ENCODE measurements at places on chromosomes 6 and 20.

DNA sequence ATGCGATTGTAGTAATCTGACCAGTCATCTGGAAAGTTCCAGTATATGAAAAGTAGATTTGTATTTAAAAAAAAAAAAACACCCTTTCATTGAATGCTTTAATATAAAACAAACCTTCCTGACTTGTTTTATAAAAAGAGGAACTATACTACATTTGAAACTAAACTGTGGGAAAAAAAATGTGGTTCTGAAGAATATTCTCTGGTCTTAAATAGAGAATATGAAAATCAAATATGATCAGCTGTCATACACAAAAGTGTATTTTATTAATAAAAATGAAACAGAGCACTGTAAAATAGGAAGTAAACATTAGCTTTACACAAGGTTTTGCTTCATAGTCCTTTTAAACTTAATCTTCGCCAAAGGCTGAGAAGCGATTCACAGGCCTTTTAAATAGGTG lies 25.3 kb upstream of the CD83 start:
- no peak for DNase-seq

- no peak for DNase-seq
Measured at GRCh38 chr20:7853493-7853892, 86.8 kb downstream of the HAO1 start.

- no peak for DNase-seq
Measured at GRCh38 chr20:56826705-56827665, 197.9 kb downstream of the TFAP2C start.

GRCh38 chr6:64497634-64498033 lies 862.0 kb downstream of the PHF3 start:
- DNase-seq: no peak

- DNase-seq: no peak
Measured at GRCh38 chr6:31878726-31879125, at the start of gene SLC44A4. TSS of gene SLC44A4 (minus strand) at chr6:31878997. CDS start at chr6:31878980, 17 bp downstream.

DNA sequence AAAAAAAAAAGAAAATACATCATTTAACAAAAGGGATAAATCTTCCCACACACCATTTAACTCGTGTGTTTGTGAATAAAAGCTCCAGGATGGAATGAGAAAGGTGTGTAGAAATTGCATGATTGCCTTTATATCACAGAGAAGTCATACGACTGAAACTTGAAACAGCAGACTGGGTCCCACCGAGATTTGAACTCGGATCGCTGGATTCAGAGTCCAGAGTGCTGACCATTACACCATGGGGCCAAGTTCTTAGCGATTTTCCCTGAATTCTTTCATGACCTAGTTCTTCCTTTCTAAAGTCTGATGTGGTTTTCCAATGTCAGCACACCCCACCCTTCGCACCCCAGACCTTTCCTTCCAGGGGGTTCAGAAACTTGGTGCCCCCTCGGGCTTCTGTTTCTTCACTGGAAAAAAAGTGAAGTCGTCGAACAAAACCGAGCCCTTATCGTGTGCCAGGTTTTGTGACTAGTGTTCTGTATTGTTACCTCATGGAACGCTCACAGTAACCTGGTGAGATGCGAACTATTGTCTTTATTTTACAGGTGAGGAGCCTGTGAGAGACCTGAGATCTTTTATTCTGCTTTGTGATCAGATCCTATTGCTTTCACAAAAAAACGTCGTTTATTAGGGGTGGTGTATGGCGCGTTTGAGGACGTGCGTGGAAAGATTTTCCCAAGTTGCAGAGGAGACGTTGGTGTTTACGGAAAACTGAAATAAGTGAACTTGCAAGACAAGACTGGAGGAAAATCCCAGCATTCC lies 120.8 kb downstream of the OR2B2 start:
- DNase-seq: no peak

DNA sequence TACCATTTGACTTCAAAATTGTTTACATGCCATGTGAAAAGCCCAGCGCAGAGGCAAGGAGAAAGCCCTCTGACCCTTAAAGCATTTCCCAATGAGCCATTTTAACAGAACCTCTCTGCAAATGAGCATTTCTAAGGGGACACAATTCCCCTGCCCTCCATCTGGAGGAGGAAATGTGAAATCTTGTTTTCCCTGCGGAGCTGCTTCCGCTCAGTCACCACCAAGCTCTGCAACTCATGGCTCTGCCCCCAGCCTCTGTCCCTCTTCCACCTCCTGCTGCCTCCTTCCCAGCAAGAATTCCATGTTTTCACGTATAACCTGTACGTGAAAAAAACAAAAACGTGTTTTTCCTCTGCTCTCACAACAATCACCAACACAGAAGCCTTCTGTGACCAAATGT lies 12.3 kb downstream of the RIN2 start:
- DNase-seq: no peak

- no peak for DNase-seq
Measured at GRCh38 chr6:113843500-113844073, 13.6 kb upstream of the MARCKS start.

DNA sequence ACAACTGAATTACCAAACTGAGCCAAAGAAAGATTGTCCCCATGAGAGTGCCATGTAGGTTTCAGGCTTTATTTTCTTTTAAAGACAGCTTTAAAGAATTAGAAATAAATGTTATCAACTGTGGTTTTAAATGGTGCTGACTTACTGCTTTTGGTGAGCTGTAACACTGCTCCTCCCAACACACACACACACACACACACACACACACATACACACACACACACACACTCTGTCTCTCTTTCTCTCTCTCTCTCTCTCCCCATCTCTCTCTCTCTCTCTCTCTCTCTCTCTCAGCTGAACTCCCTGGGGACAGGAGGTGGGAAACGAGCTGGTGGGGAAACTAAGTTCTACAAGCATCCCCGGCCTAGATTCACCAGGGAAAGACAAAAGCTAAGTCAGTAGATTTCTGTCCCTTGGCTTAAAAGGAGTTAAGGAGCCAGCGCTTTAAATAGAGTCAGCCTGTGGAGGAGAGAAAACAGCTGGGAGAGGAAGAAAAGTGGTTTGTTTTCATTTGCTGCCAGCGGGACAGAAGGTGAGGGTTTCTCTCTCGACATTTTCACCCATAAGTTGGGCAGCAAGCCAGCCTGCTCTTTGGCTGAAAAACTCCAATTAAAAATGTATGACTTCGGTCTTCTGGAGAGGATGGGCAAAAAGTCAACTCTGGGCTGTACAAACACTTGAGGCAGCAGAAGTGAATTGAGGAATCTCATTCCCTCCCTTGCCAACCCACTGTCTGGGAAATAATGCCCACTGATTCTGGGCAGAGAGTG lies 27.4 kb downstream of the CBLN4 start:
- DNase-seq: no peak

DNA sequence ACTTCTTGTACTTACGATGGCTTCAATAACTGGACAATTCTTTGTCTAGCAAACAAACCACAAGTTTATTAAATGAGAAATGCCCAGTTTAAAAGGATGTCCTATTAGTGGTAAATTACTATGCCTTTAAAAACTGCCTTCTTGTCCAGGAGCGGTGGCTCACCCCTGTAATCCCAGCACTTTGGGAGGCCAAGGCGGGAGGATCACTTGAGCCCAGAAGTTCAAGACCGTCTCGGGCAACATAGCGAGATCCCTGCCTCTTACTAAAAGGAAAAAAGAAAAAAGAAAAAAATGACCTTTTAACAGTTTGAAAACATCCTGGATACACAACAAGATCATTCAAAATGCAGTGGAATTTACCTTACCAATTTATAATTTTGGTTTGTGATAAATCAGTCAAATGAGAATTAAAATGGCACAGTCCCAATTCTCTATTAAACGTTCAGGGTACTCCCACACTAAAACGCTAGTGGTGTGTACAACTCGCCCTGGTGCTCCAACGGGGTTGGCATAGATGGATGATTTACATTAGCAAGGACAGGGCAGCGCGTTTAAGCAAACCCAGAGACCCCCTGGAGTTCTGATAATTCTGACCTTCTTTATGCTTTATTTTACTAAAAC lies 2.3 kb downstream of the ZBTB2 start:
- DNase-seq: no peak

DNA sequence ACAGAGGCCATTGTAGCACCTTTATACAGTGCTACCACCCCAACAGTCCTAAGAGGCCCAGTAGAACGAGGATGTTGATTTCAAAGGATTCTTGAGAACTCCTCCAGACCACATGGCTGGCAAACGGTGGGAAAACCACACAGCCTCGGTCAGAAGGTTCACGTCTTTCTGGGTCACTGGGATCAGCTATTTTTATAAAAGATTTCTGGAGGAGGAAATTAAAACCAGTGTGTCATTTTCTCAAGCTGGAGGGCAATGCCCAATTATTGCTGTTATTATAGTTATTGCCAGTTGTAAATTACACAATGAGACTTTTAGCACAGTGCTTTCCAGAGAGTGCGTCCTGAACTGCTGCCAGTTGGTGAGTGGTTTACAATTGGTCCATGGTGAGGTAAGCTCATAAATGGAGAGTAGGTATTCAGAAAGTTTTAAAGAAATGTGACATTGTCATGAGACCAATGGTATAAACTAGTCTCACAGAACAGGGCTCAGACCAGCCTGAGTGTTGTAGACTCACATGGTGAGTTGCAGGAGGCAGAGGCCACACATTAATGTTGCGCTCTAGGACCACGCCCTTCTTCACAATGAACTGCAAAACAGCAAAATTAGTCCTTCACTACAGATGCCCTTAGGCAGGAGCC lies 8.4 kb upstream of the PPP1R14C start:
- no peak for DNase-seq

DNA sequence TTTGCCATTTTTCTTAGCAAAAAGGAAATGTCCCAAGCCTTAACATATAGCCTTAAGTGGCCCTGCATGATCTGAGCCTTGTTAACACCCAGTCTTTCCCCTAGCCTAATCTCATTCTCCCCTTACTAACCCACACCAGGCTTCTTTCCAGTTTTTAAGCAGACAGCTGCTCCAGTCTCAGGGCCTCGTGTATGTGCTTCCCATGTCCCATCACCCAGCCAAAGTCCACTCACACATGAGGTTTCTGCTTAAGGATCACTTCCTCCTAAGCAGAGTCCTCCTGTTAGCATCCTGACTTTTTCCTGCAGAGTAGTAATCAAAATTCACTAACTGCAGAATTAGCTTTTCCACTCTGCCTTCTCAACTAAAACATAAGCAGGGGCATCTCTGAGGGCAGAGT lies 96.1 kb downstream of the SMLR1 start:
- no peak for DNase-seq

DNA sequence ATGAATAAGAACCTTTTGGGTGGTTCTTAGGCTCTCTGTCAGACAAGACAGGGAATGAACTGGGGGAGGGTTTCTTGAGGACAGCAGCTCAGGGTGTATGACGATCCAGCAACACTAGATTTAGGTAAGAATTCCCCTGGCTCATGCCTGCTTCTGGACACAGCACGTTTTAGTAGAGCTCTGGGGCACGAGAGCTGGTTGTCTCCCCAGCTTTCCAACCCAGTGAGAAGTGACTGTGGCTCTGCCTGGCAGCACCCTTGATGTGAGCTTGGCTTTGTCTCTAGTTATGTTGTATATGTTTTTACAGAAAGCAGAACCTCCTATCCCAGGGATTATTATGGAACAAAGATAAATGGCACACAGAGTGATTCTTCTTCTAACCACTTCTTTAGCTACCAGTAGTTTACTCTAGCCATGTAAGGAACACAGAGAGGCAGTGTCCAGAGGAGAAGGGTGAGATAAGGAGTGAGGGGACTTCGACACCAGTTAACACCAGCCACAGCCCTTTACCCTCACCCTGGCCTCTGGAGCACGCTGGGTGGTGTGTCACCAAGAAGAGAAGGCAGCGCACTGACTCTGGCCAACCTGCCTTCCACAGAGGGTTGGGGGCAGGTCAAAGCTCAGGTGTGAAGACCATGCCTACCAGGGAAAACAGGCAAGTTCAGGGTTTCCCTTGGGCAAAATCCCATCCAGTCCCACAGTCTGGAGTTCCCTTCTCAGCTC lies 3.9 kb downstream of the APOBEC2 start:
- no peak for DNase-seq

GRCh38 chr20:63529180-63529860 lies 7.9 kb downstream of the PTK6 start:
- DNase-seq: no peak

- DNase-seq: no peak
Measured at GRCh38 chr6:15490242-15491100, 172.4 kb downstream of the DTNBP1 start.

DNA sequence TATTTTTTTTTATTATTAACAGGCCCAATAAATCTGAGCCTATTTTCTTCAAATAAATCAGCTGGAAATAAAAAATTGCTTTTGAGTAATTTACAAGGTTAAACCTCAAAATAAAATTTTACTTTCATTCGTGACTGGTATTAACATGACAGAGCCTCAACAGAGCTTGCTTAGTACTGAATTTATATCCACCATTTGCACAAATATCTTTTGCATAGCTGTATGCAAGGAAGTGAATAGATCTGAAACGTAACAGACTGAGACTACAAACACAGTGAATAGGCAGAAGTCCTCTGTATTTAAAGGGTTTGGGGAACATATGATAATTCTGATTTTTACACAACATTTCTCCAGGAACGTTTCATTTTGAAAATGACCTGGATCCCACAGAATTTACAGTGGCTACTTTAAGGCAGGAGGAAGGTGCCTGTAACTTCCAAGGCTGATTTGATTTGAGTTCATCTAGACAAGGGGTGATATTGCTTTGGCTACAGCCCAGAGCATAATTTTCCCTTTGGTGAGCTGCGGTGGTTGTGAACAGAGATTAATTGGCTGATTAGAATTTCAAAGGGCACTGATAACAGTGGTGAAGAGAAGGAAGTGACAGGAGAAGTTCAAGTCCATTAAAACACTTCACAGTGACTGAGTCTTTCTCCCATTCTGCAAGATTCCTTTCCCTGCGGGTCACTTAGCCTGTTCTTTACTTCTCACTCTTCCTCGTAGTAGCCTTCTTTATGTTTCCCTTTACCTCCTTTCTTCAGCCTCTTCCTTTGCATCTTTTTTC lies 121.2 kb upstream of the SASH1 start:
- no peak for DNase-seq

- no peak for DNase-seq
Measured at GRCh38 chr6:135311446-135312200, 130.5 kb downstream of the MYB start.

DNA sequence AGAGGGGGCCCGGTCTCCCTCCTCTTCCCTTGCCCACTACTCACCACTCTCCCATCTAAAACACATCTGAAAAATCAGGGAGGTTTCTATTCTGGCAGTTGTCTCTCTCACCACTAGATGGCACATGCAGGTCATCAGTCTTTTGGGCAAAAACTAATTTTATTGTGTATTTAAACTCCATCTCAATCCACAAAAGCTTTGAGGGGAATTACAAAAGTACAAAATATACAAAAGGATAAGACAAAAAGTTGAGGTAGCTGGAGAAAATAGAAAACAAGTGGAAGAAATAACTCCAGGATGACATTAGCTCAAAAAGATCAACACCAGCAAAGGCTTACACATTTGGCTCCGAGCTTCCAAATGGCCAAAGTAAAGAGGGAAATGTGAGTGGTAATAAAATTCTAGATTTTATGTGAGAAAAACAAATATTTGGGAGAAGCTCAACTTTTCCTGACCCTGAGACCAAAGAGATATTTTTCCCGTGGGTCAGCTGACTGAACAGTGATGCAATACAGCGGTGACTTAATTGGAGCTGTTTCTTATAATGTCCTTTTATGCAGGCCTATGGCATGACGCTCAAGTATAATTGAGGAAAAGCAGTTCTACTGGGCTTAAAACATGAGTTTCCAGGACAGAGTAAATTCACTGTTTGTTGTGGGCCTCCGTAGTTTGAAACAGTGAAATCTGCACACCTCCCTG lies 79.8 kb upstream of the CHD6 start:
- DNase-seq: peak; percentile 58

Data from MM.1S (cell line).